Smooth muscle cell of trachea (primary cell): ENCODE measurements at places on chromosomes 4 and X. TPM values are rescaled to one million over a fixed set of nuclear protein-coding genes. Genes with fewer than 3 reads are reported as not detected.

Gene PLK4
- total RNA-seq = 0.66 and 19.2 TPM in 2 replicates

Gene ANXA10
- 1.5 and 4.2 TPM in 2 replicates for total RNA-seq

Gene GLOD5
- not detected in 2 replicates for total RNA-seq

Gene UCP1
- not detected in 2 replicates for total RNA-seq

Gene COX7B
- 162 and 495 TPM in 2 replicates for total RNA-seq

Gene USP17L13
- not detected in 2 replicates for total RNA-seq

Gene BEX4
- total RNA-seq = 19.2 and 23.2 TPM in 2 replicates

Gene GPR82
- under 0.01 TPM in 1 of 2 replicates, not detected in the other for total RNA-seq

Gene SPACA5
- total RNA-seq = not detected in 2 replicates

Gene SPP1
- total RNA-seq = 0.29 and 0.83 TPM in 2 replicates

Gene MTMR8
- 1.2 and 1.3 TPM in 2 replicates for total RNA-seq

Gene ZNF185
- 1.3 and 1.5 TPM in 2 replicates for total RNA-seq

Gene POU3F4
- total RNA-seq = not detected in 2 replicates

Gene SLC34A2
- total RNA-seq = not detected in 2 replicates

Gene GNRHR
- not detected in 2 replicates for total RNA-seq

Gene RNF212
- 1.5 and 4.6 TPM in 2 replicates for total RNA-seq

Gene PRPS2
- total RNA-seq = 34.6 and 36.5 TPM in 2 replicates

Gene SYN1
- total RNA-seq = 0.29 and 0.33 TPM in 2 replicates

Gene PRDM8
- 9.0 and 9.4 TPM in 2 replicates for total RNA-seq

Gene ZNF81
- total RNA-seq = 5.5 and 5.8 TPM in 2 replicates

Gene NEIL3
- 4.0 and 11.5 TPM in 2 replicates for total RNA-seq

Gene POLN
- 3.2 and 5.3 TPM in 2 replicates for total RNA-seq

Gene ZCCHC18
- 0.33 TPM in 1 of 2 replicates, not detected in the other for total RNA-seq

Gene NDNF
- total RNA-seq = 0.50 and 1.6 TPM in 2 replicates

Gene PWWP3B
- 0.15 and 0.17 TPM in 2 replicates for total RNA-seq

Gene NUDT11
- total RNA-seq = 10.3 and 11.2 TPM in 2 replicates

Gene PFKFB1
- total RNA-seq = not detected in 2 replicates

Gene CNOT6L
- total RNA-seq = 16.2 and 22.4 TPM in 2 replicates

Gene IQSEC2
- total RNA-seq = 11.6 and 12.2 TPM in 2 replicates
